Activated T-cell treated with anti-CD3 and anti-CD28 coated beads for 4 hours (primary cell): ENCODE measurements at places on chromosomes 12 and 14.

GRCh38 chr12:47082796-47083621 is 3.2 kb upstream of the AMIGO2 start:
- no peak for DNase-seq

GRCh38 chr14:105153739-105154475 is 14.7 kb downstream of the JAG2 start:
- no peak for DNase-seq

DNA sequence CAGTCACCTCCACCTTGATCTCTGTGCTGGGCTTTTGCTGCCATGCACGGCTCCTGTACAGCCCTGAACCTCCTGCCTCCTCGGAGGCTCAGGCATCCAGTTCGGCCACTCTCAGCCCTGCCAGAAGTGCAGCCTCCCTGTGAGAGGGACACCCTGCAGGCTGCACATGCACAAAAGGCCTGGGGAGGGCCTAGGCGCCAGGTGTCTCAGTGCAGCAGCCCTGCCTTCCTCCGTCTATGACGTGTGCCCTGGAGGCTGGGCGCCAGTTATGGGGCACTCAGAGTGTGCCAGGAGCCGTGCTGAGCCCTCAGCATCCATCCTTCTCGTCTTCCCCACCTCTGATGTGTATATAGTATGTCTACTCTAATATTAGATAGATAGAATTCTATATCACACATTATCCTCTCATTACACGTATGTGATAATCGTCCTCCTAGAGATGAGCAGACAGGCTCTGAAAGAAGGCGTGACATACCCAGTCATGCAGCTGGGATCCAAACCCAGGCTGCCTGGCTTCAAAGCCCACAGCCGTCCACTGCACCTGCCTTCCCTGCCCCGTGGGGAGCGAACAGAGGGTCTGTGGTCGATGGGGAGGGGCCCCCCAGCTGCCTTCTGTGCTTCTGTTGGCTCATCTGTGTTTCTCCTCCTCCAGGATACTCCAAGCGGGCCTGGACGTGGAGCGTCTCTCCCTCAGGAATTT is 101.1 kb downstream of the B4GALNT3 start:
- DNase-seq: no peak

DNA sequence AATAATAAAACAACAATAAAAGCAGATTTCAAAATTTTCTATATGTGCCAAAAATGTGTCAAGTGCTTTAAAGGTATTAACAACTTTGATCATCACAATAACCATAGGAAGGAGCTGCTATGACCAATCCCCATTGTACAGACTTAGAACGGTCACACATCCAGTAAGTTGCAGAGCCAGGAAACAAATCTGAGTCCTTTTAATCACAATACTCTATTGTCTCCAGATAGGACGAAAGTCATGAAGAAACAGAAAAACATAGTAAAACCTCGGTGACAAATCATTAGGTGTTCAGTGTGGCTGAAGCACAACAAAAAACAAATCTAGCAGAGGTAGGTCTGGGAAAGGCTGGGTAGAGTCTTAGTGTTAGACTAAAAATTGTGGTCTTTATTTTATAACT is 178.8 kb downstream of the GRIP1 start:
- DNase-seq: no peak

DNA sequence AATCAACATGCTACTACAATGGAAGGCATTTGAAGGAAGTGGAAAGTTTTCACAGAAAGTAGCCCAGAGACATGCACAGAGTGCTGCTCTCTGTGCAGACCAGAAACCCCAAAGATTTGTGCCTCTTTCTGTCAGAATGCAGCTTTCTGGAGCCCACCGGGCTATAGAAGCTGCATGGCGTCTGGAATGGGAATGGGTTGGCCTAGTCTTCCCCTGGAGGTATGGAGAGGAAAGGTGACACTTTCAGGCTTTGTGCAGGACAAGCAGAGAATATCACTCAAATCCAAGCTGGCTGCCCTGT is 21.3 kb upstream of the ZFP36L1 start:
- no peak for DNase-seq
